ENCODE measurements at places on chromosomes 12 and 14. TPM values are rescaled to one million over a fixed set of nuclear protein-coding genes. Genes with fewer than 3 reads are reported as not detected.
A peak's percentile ranks its signal among the peaks of the same experiment; 100 is the strongest.

DNA sequence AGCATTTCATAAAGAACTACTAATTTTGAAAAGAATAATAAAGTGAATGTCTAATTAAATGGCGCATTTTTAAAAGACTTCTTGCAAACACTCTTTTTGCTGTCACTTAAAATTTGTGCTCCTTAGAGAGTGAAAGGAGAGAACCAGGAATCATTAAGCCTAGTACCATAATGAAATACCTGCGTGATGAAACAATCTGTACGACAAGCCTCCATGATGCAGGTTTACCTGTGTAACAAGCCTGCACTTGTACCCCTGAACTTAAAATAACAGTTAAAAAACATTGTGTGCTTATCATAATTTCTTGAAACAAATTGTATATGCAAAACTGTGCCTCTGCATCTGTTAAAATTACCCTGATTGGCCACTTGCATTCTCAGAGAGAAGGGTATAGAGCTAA, 108.1 kb downstream of the MGAT4C start:
- peak; percentile 77 for DNase-seq

DNA sequence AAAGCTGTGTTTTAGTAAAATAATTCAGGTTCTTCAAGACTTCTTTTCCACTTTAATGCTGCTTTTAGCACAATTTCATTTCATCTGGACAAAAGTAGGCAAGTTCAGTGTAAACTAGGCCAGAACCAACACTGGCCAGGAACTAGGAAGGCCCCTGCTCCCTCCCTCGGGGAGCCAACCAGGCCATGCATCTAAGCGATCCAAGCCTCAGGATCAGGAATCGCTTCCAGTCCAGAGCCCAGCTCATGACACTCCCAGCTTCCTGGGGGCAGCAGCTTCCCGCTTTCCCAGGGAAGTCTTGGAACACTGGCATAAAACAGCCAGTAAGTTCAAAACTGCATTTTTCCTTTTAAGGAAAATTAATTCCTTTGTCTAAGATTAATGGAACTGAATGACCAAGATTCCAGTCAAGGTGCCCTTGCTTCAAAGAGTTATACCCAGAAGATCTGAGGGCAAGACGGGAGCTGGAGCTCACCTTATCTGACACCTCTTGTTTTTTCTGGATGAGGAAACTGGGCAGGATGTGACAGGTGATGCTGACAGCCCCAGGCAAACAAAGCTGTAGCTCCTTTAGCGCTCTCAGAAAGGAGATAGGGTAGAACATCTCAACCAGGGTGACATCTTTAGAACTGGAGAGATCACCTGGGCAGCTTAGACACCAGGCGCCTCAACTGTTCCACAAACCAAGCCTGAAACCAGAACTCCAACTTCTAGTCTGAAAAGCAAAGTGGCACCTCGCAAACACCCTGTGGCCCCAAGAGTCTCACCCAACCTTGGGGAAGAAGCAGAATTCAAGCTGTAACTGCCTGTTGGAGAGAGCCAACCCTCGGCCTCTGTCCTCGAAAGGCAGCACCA, 61.4 kb upstream of the PNMA1 start:
- DNase-seq, result no peak

Gene OR4E2
- not detected for total RNA-seq

GRCh38 chr14:96559571-96559970, 57.4 kb downstream of the PAPOLA start:
- no peak for DNase-seq

Gene NRIP2
- not detected for total RNA-seq

DNA sequence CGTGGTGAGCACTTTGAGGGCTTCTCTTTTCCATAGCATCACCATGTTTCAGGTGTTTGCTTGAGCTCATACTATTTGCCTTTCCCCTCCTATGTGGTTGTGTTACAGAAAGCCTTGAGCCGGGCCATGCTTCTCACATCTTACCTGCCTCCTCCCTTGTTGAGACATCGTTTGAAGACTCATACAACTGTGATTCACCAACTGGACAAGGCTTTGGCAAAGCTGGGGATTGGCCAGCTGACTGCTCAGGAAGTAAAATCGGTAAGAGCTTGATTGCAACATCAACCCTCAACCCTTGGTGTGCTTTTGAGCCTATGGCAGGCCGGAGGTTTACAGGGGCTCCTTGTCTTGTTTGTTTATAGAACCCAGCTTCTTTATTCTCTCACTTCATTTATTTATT, 8.1 kb downstream of the LETMD1 start:
- DNase-seq, result peak; percentile 49

GRCh38 chr12:111045941-111046340, 125.6 kb upstream of the MYL2 start:
- no peak for DNase-seq

Gene CLMN
- 5.7 TPM for total RNA-seq

DNA sequence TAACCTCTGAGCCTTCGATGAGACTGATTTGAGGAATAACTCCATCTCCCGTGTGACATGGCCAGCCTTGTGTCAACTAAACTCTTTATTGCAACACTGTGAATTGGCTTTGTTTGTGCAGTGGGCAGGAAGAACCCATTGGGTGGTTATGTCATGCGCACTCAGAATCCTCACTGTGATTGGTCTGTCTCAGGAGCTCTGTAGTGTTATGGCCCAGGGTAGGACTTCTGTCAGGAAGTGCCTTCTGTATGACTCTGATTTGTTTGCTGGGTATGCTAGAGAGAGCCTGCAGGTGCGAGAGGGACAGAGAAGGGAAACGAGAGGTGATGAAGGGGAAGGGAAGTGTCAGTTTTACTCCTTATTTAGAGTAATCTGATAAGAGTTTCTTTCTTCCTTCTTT, 71.5 kb upstream of the DCD start:
- DNase-seq, result no peak

DNA sequence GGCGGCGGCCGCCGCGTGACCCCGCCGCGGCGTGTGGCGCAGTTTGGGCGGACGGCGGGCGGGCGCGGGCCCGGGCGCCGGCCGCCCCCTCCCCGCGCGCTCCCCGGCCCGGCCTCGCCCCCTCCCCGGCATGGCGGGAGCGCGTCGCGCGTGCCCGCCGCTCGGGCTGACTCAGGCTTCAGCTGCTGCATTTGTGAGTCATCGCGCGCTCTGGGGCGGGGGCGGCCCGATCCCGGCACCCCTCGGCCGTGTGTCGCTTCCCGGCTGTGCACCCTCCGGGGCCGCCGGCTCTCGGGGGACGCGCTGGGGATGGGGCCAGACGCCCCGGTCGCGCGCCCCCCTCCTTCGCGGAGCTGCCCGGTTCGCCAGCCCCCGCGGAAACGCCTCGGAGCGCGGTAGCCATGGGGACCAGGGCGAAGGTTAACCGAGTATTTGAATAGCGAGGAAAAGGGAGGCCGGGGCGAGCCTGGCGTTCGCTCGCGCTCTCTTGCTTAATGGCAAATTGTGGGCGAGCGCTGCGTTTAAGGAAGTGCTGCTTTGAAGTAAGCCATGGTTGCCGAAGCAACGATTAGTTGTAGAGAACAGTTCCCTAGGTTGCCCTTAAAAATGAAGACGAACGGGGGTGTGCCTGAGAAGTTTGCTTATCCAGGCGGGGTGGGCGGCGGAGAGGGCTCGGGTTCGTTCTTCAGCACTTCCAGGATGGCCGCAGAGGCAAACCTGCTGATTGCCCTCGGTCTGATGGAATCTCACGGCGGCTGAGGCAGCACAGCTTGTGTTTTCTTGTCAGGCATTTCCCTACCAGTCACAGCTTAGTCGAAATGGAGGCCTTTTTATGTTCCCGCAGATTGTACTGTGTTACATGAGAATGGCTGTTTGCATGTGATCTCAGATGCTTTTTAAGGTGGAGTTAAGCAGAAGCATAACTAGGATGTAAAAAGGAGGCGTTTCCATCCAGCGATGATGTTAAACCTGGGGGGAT, 896 bp downstream of the EIF5 start:
- no peak for DNase-seq

Gene TMEM229B
- 2.2 TPM for total RNA-seq

- peak; percentile 19 for DNase-seq
Observed at GRCh38 chr12:106682594-106683234, 91.8 kb upstream of the RIC8B start.

GRCh38 chr12:104682790-104683279, 226.1 kb downstream of the CHST11 start:
- DNase-seq, result no peak

Gene SALL2
- 2.6 TPM for total RNA-seq

DNA sequence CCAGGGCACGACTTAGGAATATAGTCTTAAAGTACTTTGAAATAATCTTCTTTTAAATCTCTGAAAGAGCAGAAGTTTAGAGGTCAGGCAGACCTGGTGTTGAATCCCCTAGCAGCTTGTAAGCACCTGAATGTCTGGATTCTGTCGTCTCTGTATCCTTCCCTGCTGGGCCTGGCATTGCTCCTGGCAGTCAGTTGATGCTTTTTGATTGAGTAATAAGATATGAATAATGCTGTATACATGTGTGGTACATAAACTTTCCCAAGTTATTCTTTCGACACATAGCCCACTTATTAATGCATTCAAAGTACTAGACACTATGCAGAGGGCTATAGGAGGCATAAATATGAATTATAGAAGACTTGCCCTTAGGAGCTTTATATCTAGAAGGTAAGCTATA, 31.4 kb downstream of the EVL start:
- DNase-seq, result peak; percentile 75

GRCh38 chr14:81561084-81561775, 27.6 kb upstream of the SEL1L start:
- peak; percentile 55 for DNase-seq

GRCh38 chr14:103569408-103569807, 6.6 kb downstream of the COA8 start:
- DNase-seq, result no peak

GRCh38 chr14:101695659-101696058, 65.8 kb upstream of the PPP2R5C start:
- no peak for DNase-seq

DNA sequence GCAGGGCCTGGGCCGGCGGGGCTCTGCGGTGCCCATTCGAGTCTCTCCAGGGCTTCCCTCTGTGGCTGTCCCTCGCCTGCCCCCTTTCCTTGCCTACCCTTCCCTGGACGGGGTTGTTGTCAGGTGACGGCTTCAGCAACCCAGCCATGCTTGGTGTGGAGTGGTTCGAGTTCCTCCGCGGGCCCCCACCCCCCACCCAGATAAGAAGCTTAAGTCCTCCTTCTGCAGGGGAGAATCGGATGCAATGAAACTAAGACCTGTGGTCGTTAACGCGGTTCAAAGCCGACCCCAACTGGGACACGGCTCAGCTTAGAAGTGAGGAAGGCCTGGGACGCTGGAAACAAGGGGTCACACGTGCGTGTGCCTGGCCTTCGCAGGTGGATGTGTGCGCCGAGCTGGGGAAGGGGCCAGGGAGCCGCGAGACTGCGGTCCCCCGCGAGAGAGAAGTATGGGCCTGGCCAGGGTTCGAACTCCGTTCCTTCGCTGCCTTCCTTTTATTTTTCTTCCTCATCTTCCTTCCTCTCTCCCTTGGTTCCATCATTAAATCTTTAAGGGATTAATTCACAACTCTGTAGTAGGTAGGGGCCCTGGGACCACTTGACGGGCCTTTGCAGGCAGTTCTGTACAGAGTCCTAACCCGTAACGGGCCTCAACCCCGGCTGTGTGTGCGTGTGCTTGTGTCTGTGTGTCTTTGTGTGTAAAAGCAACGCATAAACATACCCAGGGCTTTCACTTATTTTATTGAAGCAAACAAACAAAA, 3.5 kb downstream of the TTC6 start:
- no peak for DNase-seq

Gene AMHR2
- not detected for total RNA-seq

DNA sequence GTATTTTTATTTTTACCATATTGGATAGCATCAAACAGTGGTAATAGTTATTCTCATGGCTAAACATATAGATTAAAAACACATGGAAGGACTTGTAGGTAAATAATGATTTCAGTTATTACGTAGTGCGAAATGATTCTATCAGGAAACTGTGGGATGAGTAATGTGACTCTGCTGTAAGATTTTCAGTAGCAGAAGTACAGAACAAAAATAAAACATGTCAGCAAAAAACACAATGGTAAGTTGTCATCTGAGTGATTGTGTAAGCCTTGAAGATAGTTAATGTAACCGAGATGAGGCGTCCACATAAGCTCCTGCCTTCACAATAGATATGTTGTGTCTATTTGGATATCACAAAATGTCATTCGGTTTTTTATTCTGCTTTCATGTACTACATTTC, 99.8 kb downstream of the BORCS5 start:
- DNase-seq, result no peak

Gene ZCCHC8
- 19.3 TPM for total RNA-seq

- DNase-seq, result no peak
Observed at GRCh38 chr12:81137801-81138200, 59.9 kb downstream of the ACSS3 start.

DNA sequence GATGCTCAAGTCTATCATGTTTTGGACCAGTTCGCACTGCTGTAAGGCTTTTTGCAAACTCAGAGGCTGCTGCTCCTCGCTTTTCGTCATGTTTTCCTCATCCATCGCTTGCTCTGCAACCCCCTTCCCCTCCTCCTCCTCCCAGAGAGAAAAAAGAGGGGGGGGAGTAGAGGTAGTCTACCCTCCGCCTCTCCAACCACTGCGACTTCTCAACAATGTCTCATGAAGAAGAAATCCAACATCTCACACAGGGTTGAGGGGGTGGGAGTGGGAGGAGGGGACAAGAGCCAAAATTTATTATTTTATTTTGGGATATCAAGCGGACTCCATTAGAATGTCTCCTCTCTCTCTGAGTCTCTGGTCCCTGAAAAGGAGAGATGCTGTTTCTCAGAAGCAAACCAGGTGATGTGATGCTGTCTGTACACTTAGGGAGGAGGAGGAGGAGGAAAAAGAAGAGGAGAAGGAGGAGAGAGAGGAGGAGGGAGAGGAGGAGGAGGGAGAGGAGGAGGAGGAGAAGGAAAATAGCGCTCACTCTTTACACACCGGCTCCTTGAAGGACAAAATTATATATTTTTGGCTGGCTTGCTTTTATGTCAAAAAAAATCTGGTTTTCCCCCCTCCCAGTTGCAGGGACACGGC, 520 bp downstream of the KSR2 start:
- DNase-seq, result no peak

Gene PLEKHD1
- not detected for total RNA-seq

Gene NTS
- total RNA-seq, result not detected

Gene NEUROD4
- total RNA-seq, result not detected

DNA sequence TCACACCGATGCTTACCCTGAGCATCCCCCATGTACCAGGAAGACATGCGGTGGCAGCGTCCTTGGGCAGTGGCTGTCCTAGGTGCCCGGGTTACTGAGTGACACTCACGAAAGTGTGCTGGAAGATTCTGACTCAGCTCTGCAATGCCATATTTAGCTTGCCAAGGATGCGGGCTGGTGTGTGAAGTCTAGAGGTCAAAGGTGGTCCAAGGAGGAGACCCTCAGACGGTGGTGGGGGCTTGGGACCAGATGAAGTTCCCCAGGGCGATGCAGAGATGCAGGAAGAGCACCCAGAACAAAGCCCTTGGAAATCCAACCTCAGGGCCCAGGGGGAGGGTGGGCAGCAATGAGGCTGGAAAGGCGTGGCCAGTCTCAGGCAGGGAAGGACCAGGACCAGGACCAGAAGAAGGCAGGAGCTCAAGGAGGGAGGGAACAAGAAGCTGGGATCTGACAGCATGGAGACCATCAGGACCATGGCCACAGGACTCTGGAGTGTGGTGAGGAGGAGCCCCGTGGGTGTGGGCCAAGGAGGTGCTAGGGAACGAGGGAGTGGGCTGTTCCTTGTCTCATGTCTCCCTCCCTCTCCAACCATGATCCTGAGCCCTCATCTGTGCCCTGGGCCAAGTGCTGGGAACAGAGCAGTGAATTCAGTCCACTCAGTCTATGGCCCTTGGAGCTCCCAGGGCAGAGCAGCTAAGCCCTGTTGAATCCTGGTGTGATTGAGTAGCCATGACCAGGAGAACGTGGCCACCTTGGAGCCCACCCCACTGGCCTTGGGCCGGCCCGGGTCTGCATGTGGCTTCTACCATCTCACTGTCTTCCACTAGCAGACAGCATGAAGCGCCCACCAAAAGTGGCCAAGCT, 310.1 kb upstream of the DIO3 start:
- no peak for DNase-seq

Gene ENDOU
- 0.34 TPM for total RNA-seq

- DNase-seq, result no peak
Observed at GRCh38 chr12:46891306-46891705, 65.5 kb upstream of the SLC38A4 start.

Measured in foreskin keratinocyte (primary cell).